ENCODE measurements at places on chromosomes 4 and X.
A peak's percentile ranks its signal among the peaks of the same experiment; 100 is the strongest.

GRCh38 chr4:26131711-26132110, 189.1 kb upstream of the RBPJ start:
- DNase-seq: peak; percentile 26

GRCh38 chrX:7801711-7802110, 41.3 kb upstream of the VCX start:
- no peak for DNase-seq

GRCh38 chr4:109699553-109700225, 3.6 kb downstream of the CASP6 start:
- no peak for DNase-seq

- DNase-seq: no peak
Measured at GRCh38 chr4:53326535-53326934, 39.3 kb downstream of the SCFD2 start.

- DNase-seq: no peak
Measured at GRCh38 chrX:153610836-153611213, 11.9 kb upstream of the CCNQ start.

DNA sequence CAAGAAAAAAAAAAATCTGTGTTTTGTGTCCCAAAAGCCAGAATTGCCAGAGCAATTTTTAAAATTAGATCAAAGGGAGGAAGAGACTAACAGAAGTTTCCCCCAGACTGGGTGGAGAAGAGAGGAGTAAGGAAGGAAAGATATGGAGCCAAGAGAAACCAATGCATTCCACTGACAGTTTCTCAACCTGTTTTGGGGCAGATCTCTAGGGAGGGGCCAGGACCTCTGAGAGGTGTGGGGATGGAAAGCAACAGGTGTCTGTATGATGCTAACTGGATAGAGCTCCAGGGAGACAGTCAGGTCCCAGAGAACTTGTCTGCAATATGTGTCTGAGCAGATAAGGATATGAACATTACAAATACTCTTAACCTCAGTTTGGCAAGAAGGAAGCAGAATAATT, 22.7 kb upstream of the GAB1 start:
- DNase-seq: no peak

DNA sequence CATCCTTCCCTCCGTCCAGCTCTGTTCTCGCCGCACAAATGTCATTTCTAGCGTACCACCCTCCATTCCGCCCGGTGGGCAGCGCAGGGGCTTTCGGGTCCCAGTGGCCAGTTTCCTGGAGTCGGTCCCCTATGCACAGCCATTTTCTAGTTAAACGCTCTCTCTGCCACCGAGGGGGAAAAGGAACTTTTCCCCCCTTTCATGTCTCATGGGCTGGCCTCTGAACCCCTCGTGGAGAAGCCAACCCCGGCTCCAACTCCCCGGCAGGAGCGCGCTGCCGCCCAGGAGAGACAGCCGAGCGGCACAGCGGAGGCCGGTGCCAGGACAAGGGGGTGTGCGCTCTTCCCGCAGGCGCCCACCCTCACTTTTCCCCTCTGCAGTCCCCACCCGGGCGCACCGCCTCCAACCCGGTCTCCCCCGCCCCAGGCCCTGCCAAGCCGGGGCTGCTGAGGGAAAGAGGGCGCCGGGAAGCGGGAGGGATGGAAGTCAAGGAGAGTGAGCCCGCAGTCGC, 662 bp downstream of the APBB2 start:
- DNase-seq: no peak

DNA sequence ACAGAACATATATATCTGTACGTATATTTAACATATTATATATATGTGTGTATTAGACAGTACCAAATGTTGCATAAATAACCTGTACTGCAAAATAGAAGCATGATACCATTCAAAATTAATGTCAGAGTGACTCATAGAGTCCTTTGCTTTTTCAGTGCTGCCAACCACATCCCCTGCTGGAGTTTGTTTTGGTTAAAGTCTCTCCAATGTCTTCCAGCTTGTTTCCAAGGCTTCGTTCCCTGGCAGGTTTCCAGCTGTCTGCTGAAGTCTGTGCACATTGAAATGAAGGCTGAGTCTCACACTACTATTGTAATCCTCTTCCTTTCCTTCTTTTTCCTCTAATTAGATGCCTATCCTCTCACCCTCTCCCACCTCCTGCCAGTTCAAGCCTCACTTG, 14.9 kb downstream of the NRK start:
- no peak for DNase-seq

GRCh38 chr4:79851625-79852304, 221.3 kb downstream of the ANTXR2 start:
- no peak for DNase-seq

DNA sequence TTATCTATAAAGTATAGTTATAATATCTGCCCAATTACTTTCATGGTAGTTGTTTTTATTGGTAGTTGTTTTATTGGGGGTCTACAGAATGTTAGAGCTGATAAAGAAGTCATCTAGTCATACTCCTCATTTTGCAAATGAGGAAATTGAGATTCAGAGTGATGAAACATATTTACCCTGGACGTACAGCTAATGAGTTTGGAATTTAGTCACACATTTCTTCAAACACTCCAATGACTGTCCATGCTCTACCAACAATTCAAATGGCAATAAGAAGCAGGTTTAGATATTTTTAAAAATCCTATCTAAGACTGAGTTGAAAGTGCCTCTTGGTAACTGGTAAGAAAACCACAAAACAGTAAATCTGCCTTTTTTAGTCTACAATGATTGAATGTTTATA, 98.2 kb downstream of the MAGEC1 start:
- DNase-seq: no peak

DNA sequence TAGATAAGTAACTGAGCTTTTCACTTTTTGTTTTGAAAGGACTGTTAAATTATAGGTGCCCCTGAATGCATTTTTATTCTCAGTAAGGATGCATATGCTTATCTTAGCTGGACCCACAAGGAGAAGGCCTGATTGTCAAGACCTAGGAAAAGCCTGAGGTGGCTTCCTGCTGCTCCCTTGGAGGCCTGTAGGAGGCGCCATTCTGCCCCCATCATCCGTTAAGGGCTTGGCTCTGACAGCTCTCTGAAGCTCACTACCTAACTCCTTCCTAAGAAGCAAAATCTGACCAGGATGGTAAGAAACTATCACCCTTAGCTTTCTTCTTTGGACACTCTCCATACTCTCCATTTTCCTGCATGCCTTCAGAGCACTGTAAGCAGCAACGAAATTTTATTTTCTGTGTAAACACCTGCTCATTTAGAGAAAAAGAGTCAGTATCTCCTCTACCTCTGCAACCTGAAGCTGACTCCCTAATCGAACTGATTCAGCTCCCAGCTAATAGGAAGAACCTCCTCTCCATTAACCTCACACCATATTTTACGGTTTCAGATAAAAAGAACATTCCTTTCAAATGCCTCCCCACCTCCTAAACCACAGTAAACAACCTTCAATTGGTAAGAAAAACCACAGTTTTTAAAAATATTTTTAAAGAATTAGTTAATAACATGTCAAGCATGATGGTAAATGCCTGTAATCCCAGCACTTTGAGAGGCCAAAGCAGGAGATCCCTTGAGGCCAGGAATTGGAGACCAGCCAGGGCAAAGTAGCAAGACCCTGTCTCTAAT, 73.4 kb upstream of the EDNRA start:
- DNase-seq: peak; percentile 8

DNA sequence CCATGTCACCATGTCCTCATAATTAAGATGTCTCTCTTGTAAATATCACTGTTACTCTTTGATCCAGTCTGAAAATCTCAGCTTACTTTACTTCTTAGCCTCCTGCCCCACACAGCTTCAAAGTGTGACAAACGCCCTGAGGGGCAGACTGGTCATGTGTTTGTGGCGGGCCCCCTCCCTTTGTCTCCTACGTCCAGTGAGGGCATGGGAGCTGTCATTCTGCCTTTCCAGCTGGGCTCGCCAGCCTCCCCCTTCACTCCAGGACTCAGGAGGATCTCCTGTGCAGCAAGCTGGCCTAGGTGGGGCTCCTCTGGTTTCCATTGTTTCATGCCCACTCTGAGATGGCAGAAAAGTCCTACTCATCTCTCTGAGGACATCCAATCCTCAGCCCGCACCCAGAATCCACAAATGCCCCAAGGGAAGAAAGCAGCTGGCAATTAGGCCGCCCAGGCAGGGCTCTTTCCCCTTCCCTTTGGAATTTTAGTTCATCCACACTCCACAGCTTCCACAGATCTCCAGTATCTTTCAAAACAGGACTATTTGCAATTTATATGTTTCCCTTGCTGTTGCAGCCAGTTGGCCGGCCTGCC, 86.4 kb upstream of the C4orf50 start:
- DNase-seq: no peak

DNA sequence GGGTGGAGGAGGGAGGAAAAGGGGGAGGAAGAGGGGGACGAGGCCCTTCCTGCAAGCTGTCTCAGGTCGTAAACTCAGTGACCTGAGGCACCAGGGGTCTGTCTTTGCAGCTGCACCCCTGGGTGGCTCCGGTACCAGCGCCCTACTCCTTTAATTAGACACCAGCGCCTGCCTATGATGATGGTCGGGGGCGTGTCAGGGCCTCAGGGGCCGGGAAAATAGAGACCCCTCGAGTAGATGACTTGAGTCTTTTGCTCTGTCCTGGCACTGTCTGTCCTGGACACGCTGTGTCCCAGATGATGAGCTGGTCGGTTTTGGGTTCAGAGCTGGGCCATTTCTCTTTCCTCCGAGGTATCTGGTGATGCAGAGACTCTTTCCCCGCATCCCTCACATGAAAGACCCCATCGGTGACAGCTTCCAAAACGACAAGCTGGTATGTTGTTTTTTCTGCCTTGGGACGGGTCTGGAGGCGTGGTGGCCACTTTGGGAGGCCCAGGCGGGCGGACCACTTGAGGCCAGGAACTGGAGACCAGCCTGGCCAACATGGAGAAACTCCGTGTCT, 11.2 kb downstream of the SLC25A6 start:
- no peak for DNase-seq

GRCh38 chr4:169121861-169122382, 111.9 kb upstream of the CBR4 start:
- no peak for DNase-seq

DNA sequence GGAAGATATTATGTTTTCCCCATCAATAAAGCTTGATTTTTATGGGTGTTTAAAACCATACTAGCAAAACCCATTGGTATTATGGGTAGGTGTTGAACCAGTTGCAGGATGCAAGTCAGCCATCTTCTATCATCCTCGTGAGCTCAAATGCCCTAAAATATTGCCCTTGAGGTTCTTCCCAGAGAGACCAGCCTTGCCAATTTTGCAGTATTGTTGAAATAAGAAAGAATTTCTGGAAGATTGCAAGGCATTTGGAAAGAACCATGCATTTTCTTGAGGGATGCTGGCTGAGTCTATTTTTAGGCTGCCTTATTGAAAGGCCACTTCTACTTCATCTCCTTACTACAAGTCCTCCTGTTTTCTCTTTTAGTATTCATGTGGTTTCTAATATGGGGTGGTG, 60.9 kb upstream of the SOD3 start:
- no peak for DNase-seq

DNA sequence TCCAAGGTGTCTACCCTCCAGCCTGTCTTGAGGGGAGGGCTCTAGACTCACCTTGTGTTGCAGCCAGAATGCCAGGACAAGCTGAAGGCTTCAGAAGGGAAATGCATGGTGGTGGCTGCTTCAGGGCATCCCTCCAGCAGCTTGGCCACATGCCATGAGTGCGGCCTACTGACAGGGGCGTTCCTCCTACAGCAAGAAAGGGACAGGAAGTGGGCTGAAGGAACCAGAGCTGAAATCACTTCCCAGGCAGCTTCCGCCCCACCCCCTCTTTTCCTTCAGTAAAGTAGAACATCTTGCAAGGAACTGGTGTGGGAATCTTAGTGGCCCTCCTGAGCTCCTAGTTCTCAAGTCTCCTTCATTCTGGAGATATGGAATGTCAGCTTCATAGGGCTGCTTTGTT, 167.5 kb upstream of the DGKK start:
- DNase-seq: peak; percentile 31

- no peak for DNase-seq
Measured at GRCh38 chrX:15747626-15748173, 9.6 kb downstream of the CA5B start.

DNA sequence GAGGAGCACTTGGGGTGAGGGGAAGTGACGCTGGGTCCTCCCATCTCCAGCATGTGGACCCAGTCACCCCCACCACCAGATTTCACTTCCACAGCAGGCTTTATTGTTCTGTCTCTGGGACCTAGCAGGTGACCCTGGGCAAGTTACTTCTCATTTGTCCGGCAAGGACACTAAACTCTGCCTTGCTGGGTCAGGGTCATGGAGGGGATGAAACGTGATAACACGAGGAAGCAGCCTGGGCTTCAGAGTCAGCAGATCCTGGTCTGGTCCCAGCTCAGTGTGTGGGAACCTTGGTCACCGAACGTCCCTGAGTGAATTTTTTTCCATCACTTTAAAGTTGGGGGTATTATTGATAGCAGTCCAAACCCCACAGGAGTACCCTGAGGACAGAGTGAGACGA, 3.9 kb downstream of the UBA1 start:
- no peak for DNase-seq
